ENCODE measurements at places on chromosomes 3 and 15. TPM values are rescaled to one million over a fixed set of nuclear protein-coding genes. Genes with fewer than 3 reads are reported as not detected.
A peak's percentile ranks its signal among the peaks of the same experiment; 100 is the strongest.

- DNase-seq = no peak
These were observed 123.6 kb upstream of the PFN2 start for GRCh38 chr3:150094150-150094933.

DNA sequence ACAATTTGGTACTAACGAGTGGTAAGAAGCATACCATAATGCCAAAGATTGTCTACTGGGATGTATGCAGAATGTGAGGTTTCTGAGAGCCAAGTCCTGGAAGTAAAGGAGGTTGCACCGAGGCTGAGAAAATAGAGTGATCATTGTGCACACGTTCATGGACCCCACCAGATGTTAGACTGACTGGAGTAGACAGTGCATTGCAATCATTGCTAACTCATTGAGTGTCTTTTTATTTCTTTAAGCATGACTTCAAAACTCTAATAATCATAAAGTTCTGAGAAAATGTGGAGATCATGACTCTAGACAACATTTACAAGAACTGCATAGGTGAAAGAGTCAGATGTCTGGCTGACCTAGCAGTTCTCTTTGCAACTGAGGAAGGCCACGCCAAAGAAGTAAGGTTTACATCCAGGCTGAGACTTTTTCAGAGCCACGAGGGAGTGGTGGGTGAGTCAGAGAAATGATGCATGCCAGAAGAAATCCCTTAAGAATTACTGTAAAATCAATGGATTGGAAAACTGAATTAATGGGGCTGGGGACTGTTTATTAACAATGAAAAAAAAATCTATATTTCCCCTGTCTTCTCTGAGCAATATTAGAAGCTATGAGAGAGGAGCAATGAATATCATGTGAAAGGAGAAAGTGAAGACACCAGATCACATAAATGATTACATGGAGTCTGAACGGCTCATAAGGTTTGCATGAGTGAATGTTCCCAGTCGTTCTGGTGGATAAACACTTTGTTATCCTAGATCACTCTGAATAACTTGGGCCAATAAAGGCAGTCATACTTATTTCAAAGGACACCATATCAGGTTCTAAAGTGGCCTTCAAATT lies 76.0 kb upstream of the SLC25A26 start:
- DNase-seq = no peak

Gene TMEM108
- 3.4 TPM for total RNA-seq

DNA sequence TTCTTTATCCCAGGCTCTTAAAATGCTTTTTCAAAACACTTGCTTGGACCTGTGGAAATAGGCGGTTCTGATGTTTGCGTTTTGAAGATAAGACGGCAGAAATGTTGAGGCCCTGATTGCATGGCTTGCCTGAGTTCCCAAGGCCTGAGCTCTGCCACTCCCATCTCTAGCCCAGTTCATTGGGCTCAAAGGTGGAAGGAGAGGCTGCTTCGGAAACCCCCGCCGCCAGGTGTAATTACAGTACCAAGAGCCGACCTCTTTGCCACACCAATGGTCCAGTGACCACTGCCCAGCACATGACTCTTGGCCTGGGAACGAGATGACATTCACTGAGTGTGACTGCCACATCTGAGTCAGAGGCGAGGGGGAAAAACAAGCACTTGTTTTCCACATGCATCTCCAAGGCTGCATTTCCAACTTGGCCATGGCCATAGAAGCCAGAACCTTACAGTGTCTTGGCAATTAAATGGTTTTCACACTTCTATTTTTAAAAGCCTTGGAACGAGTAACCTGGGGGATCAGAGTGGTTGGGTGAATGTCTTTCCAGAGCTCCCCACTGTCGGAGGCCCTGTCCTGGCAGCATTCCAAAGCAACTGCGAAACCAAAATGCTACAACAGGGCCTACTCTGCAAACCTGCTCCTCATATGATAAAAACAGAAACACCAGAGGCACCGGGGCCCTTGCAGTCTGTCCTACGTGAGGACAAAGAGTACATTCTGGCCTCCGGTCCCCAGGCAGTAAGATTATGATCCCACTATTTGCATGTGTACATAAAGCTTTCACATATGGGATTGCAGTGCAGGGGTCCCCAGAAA lies 63.8 kb upstream of the CGNL1 start:
- DNase-seq = peak; percentile 86

GRCh38 chr3:98540346-98540745 lies 8.6 kb downstream of the GPR15 start:
- DNase-seq = no peak

GRCh38 chr15:35445891-35446290 lies 100.1 kb downstream of the DPH6 start:
- no peak for DNase-seq
